SIG-M5 (cell line): ENCODE measurements at places on chromosomes 6 and 20.

DNA sequence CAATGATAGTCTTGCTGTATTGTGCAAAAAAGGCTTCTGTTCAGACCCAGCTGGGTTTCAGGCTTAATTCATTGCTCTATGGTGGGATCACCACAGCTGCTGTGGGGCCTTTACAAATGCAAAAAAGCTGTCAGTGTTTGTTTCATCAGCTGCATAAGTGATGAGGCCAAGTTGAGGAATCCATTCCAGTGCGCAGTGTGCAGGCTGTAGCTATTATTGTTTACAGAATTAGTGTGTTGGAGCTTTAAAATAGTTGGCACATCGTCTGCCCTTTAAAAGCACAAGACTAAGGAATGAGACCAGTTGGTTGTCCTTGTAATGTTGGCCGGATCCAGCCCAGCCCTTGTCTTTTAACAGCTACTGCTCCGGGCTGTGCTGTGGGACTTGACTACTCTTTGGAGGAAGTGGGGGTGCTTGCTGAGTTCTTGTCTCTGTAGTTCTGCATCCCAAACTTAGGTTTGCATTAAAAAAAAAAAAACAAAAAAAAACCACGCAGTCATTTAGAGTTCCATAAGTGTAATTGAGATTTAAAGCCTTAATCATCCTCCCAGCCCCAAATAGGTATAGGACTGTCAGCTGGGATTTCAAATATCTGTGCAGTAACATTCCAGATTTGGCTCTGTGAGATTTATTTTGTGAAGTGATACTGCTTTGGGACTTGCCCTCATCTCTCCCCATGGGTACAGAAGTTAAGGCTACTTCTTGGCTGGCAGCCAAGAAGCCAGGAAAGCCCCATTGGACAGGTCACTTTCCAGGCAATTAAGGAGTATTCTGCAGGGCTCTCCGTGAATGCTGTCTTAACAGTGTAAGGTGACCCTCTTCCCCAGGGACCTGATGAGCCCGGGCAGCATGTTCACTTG is 19.3 kb downstream of the JARID2 start:
- peak; percentile 3 for DNase-seq

DNA sequence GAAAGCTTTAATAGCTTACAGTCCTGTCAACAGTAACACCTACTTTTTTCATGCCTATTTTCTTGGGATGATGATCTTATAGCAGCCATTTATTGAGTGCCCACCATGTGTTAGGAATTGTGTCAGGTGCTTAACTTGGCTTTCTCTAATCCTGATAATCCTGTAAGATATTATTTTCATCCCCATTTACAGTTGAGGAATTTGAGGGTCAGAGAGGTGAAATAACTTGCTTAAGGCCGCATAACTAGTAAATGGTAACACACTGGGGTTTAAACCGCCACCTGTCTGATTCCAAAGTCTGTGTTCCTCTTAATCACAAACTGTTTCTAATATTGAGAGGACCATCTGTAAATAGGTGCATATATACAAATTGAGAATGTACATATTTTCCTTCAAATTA is 55.5 kb downstream of the NCOA3 start:
- no peak for DNase-seq

GRCh38 chr6:15871276-15871675 is 208.4 kb upstream of the DTNBP1 start:
- DNase-seq: no peak

DNA sequence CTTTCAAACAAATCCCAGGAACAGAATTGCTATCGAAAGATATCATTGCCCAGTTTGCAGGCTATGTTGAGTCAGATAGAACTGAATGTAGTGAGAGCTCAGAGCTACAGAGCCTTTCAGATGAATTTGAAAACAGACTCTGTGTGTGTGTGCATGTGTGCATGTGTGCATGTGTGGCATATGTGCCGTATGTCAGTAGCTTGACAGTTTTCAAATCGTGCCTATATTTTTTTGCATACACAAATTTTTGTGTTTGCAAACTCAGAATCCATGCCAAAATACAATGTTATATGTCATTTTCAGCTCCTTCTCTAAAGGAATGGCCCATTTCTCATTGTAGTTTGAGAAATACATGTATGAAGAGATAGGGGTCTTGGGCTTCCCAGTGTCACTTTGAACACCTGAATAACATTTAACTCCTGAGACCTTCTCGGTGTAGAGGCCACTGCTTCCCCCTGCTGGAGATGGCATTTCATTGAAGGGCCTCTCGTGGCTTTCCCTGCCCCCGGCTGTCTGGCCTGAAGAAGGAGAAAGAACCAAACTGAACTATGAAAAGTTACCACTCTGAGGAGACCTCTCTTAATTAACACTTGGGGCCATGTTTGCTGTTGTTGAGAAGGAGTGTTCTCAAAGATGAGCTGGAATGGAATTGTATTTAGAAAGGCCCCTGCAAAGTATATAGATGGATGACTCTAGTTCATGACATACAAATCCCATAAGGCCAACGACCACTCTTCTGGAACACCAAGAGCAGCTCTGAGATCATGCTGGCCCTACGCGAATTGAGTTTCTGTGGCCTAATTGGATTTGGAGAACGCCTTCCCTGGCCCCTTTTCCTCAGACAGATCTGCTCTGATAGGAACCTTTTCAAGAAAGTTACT is 58.7 kb downstream of the VAPB start:
- no peak for DNase-seq

GRCh38 chr6:53894091-53894490 is 99.3 kb downstream of the LRRC1 start:
- no peak for DNase-seq

DNA sequence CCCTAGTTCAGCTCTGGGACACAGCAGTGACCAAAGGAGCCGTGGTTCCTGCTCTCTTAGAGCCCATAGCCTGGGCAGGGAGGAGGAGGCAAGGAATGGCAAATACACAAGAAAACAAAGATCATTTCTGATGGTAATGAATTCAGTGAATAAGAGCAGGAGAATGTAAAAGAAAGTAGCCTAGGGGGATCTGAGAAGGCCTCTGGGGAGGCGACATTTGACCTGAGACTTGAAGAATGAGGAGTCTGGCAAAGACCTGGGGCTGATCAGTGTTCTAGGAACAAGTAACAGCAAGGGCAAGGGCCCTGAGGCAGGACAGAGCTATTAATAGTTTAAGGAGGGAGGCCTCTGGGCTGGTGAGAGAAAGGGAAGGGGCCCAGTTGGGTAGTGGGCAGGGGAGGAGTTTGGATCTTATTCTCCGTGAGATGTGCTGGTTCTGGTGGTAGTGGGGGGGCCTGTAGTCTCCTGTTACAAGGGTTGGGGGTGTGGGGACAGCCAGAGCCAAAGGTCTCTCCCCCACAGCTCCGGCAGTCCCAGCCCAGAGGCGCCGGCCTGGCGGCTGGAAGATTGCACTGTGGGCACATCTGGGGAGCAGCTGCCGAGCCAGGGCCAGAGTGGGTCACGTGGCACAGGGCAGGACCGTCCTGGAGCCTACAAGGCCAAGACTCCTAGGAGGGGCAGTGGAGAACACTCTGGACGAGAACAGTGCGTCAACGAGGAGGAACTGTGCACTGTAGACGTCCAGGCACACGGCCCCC is 9.3 kb upstream of the ID1 start:
- DNase-seq: no peak

GRCh38 chr6:76742919-76743318 is 670.5 kb upstream of the IMPG1 start:
- no peak for DNase-seq

DNA sequence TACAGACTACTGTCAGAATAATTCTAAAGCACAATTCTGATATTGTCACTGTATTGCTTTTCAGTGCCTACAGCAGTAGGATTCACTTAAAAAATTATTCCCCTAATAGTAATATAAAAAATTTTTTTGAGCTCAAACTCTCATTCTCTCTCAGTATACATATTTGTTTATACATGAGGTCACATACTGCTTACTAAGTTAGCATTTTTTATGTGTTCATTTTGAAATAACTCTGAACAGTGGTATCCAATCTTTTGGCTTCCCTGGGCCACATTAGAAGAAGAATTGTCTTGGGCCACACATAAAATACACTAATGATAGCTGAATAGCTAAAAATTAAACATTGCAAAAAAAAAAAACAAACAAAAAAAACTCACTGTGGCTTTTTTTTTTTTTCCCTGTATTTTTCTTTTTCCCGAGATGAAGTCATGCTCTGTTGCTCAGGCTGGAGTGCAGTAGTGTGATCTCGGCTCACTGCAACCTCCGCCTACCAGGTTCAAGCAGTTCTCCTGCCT is 38.6 kb downstream of the ASXL1 start:
- DNase-seq: no peak

DNA sequence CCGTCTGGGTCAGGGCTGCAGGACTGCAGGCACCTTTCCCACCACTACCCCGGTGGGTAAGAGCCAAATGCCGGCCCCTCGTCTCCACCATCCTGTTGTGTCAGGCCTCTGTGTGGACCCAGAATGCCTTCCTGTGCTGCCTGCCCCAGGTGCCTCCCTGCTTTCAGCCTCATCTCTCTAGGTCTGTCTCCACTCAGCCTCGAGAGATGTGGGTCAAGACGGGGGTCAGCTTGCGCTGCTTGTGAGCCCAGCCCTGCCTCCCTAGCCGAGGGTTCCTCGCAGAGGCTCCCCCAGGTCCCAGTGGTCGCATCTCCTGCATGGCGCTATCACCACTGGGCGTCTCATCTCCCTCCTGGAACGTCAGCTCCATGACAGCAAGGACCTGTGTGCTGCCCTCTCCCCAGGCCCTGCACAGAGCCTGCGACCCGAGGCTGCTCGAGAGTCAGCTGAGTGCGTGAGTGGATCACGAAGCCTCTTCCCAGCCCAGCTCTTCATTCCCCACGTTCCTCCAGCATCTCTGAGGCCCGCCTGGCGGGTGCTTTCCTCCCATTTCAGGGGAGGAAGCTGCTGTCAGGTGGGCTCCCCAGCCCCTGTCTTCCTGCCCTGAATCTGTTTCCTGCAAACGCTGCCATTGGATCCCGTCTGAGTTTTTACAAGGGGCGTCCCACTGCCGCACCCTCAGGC is 38.7 kb upstream of the ZBP1 start:
- DNase-seq: no peak

DNA sequence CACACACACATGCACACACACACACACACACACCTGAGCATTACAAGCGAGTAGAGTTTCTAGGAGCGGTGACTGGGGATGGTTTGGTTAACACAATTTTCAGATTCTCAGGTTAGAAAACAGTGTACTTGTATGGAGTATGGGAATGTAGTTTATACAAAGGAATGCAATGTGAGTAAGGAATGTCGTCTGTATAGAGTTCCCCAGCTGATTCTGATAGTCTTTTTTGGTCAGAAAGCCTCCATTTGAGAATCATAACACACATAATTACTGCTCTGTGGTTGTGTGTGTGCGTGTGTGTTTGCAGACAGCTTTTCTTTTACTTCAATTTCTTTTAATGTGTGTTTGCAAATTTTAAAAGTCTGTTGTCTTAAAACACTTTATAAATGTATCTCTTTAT is 93.2 kb downstream of the MYO6 start:
- DNase-seq: no peak

DNA sequence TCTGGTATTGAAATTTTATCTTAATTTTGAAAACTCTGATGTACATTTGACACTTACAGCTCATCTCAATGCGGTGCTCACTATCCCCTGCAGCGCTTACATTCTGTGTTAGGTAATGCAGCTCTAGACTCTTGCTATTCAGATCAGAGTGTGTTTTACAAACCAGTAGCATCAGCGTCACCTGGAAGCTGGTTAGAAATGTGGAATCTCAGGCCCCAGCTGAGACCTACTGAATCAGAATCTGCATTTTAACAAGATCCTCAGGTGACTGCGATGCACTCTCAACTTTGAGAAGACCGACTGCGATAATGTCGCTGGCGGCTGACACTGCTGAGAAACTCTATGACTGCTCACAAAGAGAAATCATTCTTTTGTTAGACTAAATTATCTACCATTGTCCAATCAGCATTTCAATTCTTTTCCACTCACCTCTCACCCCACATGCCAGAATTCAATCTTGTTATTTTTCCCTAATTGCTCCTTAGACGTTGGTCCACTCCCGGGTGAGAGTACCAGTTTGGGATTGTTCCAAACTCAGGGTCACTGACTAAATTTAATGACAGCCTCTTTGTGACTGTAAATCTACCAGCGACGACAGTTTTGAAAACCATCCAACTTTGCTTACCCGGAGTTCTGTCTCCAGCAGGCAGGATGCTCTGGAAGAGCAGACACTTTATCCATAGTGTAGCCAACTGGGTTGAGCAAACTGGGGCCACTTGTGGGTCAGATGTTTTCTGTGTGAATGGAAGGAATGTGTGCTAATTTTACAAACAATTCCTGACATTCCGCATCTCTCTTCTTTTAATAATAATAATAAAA is 140.1 kb upstream of the BTBD3 start:
- no peak for DNase-seq

GRCh38 chr20:38889792-38890496 is 36.3 kb upstream of the FAM83D start:
- DNase-seq: no peak

- DNase-seq: no peak
Observed at GRCh38 chr6:85078058-85078457, 313.7 kb upstream of the TBX18 start.

DNA sequence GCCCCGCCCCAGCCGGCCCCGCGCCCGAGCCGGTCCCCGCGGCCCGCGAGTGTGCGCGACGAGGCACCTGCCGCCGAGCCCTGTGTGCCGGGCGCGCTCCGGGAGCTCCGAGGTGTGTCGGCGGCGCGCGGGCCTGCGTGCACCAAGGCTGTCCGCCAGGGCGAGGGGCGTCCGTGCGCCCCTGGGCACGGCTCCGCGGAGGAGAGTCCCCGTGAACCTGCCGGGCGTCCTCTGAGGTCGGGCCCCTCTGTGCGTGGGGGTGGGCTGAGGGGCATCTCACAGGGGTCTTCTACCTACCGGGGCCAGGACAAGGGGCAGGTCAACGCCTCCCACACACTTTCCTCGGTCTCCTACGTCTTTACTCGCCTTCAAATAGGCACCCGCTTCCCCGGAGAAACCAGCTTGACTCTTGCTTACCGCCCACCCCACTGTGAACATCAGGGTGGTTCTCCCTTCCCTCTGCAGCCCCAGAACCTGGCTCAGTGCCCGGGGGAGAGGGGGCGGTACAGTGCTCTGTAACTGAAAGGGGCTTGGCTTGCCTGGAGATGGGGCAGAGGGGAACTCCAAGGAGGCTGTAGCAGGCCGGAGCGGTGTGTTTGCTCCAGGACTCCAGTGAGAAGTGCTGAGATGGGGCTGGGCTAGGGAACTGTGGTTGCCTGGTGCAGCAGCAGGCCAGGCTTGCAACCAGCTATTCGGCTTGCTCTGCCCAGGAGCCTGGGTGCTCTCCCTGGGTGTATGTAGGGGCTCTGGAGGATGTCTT is at the start of gene SAMD10:
Gene SAMD10 (minus strand): TSS at position 86 of the 760 bp plus-strand sequence. CDS start 175 bp downstream, outside the sequence.
- no peak for DNase-seq

DNA sequence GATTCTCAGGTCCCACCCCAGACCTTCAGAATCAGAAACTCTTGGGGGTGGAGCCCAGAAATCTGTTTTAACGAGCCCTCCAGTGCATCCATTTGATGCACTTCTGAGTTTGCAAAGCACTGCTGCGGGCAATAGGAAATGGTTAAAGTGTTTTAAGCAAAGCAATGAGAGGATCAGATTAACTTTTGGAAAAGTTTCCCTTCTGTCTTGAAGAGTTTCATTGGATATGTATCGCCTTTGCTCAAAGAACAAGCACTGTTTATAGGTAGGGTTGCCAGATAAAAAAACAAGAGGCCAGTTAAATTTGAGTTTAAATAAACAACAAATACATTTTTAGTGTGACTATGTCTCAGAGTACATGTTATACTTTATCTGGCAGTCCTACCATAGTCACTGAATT is 226.0 kb downstream of the BMP7 start:
- DNase-seq: no peak
